CD8-positive, alpha-beta T cell (primary cell): ENCODE measurements at places on chromosomes 3 and 15. TPM values are rescaled to one million over a fixed set of nuclear protein-coding genes. Genes with fewer than 3 reads are reported as not detected.

- DNase-seq, result no peak
Measured at GRCh38 chr3:100426067-100426682, 24.8 kb downstream of the LNP1 start.

DNA sequence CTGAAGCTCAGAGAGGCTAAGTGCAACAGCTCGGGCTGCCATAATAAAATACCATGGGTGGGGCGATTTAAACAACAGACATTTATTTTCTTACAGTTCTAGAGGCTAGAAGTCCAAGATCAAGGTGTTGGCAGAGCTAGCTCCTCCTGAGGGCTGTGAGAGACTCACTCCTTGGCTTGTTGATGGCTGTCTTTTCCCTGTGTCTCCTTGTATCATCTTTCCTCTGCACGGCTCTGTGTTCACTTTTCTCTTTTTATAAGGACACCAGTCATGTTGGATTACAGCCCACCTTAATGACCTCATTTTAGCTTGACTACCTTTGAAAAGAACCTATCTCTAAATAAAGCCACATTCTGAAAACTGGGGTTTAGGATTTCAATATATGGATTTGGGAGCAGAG is 129.7 kb downstream of the RPL22L1 start:
- DNase-seq, result no peak

- no peak for DNase-seq
Measured at GRCh38 chr3:156311431-156311830, 191.1 kb downstream of the KCNAB1 start.

GRCh38 chr3:160003520-160004128 is 15.0 kb downstream of the IL12A start:
- DNase-seq, result no peak

Gene TMC3
- total RNA-seq, result not detected
